ENCODE measurements at places on chromosomes 5 and 9. TPM values are rescaled to one million over a fixed set of nuclear protein-coding genes. Genes with fewer than 3 reads are reported as not detected.

Gene GFI1B
- not detected for total RNA-seq

Gene FBP1
- not detected for total RNA-seq

Gene NEUROG1
- total RNA-seq, result not detected

Gene CCL19
- not detected for total RNA-seq

Gene NIPAL4
- total RNA-seq, result 0.87 TPM

Gene NR5A1
- total RNA-seq, result not detected

Gene INSL6
- not detected for total RNA-seq

Gene VLDLR
- 97.7 TPM for total RNA-seq

Gene ADAMTS12
- total RNA-seq, result 32.9 TPM

Gene LIX1
- total RNA-seq, result 0.20 TPM

Gene OR1J2
- total RNA-seq, result not detected

Gene SHB
- total RNA-seq, result 23.8 TPM

GRCh38 chr9:123026425-123026824 is 7.0 kb upstream of the GPR21 start:
- DNase-seq, result no peak

DNA sequence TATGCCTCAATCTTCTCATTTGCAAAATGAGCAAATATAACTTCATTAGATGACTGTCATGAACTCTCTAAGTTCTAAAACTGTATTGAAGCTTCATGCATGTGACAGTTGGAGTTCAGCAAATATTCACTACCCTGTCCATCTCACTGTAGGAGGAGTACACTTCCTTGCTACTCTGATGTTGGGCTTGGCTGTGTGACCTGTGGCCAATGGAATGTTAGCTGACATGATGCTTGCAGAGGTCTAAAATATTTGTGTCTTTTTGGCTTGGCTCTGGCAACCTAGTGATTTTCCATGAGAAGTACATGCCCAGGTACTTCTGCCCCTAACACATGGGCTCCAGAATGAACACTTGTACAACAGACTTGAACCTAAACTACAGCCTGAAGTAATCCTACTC is 203.1 kb upstream of the ANKH start:
- DNase-seq, result no peak

GRCh38 chr9:135294836-135295235 is 184.7 kb upstream of the PPP1R26 start:
- no peak for DNase-seq

GRCh38 chr9:130142641-130143040 is 29.6 kb upstream of the NCS1 start:
- no peak for DNase-seq

- DNase-seq, result no peak
These were observed 108.5 kb downstream of the ARHGAP26 start for GRCh38 chr5:142878638-142879037.

DNA sequence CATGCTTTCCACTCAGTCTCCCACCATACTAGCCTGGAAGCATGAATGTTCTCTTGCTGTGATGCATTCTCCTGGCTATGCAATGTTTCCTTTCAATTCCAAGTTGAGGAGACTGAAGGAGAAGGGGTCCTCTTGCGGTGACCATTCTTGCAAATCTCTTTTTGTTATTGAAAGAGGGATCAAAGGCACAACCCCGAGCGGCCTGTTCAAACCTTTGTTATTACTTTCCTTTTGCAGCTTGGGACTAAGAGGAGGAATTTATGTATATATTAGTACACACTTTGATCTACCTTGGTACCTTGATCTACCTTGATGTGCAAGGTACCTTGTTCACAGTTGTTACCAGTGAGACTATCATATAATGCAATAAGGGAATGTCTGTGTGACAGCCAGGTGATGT is 147.3 kb downstream of the KCTD16 start:
- DNase-seq, result no peak

DNA sequence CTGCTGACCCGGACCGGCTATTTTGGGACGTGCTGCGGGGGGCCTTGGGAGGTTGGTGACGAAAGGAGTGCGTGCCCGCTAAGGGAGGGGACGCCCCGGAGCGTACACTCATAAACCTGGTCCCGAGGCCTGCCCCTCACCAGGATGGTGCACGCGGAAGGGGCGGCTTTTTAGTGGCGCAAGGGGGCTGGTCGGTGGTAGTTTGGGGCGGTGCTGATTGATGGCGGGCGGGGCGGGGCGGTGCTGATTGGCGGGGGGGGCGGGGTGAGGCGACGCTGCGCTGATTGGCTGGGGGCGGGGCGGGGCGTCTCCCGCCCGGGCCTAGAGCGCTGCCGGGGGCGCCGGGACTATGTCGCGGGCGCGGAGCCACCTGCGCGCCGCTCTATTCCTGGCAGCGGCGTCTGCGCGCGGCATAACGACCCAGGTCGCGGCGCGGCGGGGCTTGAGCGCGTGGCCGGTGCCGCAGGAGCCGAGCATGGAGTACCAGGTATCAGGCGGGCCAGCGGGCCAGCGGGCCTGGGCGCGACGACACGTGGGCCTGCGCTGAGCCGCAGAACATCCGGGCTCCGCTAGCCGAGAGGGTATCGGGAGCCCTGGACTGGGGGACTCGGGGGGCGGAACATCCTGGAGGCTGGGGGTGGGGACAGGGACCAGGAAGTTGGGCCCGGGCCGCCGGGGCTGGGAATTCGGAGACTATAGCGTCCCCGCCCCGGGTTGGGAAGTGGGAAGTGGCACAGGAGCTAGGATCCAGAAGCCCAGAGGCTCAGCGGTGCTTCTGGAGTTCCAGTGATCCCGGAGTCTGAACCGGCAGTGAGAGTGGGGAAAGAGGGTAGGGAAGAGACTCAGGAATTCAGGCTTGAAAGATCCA is at the start of gene FPGS:
Gene FPGS (plus strand): TSS at position 307 of the 868 bp plus-strand sequence. CDS start 43 bp downstream, at position 350.
- peak; percentile 96 for DNase-seq

DNA sequence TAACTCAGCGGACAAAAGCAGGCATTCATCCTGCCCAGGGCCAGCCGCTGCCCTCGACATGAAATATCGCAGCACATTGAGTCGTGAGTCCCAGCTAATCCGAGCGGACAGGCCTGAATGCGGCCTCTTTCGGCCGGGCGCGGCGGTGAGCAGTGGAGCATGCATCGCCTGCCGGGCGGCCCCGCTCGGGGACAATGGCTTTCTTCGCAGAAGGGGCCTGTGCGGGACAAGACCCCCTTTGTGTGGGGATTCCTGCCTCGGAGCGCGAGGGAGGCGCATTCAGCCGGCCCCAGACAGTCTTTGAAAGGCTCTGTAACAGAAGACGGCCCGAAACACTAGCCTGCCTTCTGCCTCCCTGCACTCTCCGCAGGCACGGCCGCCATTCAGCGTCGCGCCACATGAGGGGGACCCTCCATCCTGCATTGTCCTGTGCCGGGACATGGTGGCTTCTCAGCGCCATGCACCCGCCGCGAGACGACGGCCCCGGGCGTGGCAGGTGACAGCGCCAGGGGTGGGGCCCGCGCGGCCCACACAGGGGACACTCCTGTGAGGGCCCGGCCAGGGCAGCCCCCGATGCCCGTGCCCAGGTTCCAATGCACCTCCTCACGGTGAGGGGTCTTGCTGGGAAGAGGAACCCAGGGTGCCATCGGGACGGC is 52.0 kb downstream of the EXD3 start:
- DNase-seq, result no peak

- no peak for DNase-seq
These were observed 134.6 kb upstream of the CPEB4 start for GRCh38 chr5:173753307-173754168.

DNA sequence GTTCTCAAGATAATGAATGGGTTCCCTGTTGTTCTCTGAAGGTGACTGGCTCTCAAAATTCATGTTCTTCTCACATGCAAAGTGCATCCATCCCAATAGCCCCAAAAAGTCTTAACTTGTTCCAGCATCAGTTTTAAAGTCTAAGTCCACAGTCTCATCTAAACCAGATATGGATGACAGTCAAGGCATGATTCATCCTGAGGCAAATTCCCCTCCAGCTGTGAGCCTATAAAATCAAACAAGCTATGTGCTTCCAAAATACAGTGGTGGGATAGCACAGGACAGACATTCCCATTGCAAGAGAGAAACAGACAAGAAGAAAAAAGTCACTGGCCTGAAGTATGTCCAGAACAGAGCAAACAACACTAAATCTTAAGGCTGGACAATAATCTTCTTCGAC is 25.4 kb downstream of the FBXO10 start:
- DNase-seq, result no peak

DNA sequence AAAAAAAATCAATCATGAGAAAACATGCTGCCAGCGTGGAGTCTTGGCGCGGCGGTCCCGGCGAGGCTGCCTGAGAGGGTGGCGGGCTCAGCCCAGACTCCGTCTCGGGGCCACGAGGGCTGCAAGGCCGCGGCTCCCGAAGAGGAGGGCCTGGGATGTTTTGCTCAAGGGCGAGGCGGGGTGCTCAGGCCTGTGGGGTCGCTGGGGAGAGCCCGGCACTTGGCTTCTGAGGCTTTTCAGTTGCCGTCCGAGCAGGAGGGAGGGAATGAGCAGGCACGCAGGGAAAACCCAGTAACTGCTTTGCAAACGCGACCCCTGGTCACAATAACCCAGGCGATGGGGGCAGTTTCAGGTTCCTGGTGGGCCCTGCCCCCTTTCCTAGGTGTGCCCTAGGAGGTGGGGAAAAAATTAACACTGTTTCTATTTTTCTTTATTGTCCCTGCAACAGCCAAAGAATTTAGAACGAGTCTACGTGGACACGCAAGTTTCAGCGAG is 3.2 kb upstream of the IRX2 start:
- DNase-seq, result no peak

DNA sequence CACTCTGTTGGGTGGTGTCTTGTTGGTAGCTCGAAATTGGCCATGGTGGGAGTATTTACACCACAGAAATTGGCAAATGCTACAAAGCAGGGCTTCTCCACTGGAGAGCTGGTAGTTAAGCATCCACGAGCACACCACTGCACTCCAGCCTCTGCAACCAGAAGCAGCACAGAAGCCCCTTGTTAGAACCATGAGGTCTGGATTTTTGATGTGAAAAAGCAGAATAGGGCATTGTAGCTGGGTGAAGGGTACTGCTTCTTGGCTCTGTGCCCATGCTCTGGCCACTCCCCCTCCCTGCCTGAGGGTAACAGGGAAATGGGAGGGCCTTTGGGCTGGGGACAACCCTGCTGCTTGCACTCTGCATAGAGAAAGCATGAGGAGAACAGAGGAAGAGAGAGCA is 81.2 kb upstream of the UBTD2 start:
- no peak for DNase-seq

DNA sequence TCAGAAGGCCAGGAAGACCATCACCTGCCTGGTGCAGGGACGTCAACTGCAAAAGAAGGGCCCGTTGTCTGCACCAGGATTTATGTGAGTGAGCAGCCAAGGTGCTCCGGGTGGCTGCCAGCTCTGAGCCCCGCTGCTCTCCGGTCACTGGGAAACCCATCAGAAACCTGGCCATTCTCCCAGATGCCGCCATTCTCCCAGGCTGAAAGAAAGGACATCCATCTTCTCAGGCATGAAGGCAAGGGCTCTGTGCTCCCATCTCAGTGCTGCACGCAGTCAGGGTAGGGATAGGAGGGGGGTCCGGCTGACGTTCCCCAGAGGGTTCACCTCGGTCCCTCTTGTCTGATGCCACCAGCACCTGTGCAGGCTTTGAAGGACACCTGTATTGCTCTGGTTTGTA is 158.4 kb downstream of the ERCC6L2 start:
- DNase-seq, result no peak

- no peak for DNase-seq
These were observed 9.2 kb downstream of the UCK1 start for GRCh38 chr9:131521822-131522221.

GRCh38 chr9:2727374-2727773 is 10.1 kb downstream of the KCNV2 start:
- no peak for DNase-seq

DNA sequence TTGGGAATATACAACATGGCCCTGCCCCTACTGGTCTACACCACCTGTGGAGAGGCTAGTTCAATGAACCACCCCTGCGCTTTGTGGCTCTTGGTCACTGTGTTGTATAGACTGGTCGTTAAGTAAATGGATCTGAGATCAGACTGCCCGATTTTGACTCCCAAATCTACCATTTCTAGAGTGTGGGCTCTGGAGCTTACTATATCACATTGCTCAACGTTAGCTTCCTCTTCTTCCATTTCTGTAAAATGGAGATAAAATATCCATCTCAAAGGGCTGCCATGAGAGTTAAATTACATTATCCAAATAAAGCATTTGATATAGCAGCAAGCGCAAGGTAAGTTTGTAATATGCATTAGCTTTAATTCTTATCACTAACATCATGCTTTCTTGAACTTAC is 52.7 kb upstream of the IFNK start:
- DNase-seq, result no peak

DNA sequence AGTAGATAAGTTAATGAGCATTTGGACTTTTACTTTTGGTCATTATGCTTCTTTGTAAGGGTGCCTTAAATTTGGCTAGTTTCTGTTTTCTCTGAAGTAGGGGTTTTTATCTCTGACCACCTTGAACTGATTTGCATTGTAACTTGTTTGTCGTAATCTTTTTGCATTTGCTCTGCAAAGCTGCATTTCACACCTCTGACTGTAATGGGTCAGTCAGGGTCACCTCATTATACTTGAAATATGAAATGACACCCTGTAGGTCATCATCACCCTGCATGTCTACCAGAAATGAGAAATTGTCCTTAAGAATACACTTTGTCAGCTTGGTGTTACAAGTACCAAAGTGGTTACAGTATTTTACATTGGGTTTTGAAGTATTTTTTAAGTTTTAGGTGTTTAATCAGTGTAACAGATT is 74.0 kb downstream of the KCNN2 start:
- DNase-seq, result no peak

DNA sequence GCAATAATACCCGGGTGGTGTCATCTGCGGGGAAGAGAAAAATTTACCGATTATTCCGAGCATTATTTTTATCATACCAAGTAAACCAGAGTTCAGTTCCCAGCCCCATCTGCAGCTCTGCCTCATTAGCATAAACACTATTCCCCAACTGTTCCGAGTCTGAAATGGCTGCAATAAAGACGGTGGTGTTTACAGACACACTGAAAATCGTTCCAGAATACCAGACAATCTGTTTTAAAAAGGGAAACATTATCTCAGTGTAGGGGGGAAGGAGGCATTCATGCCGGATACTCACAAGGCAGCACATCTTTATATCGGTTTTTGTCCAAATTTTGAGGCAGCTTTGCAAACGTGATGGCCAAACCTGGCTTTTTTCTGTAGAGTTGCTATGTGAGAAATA is 70.3 kb upstream of the EPB41L4B start:
- no peak for DNase-seq

- no peak for DNase-seq
These were observed 16.3 kb downstream of the PRXL2C start for GRCh38 chr9:96638606-96639364.

DNA sequence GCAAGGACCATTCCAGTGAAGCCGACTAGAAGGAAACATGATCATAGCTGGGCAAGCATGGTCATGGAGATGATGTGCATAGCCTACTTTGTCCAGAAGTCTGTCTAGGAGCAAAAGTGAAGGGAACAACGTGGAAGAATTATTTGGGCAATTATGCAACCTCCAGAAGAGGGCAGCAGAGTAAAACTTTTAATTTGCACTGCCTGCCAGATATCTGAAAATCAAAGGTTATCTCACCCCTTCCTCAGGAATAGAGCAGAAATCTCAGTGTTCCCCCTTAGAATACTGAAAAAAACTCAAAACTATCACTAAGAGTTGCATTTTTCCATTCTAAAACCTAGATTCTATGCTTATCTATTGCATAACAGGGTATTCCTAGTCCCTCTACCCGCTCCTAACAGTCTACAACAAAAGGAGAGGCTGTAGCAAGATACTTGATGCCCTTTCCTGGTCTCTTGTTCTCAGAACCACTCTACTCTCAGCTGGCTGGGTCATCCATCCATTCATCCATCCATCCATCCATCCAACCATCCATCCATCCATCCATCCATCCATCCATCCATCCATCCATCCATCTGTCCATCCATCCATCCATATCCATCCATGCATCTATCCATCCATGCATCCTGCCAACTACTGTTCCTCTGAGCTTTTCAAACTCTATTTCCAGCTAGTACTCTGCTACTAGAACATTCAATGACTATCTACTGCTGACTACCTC is 8.4 kb upstream of the SETD9 start:
- DNase-seq, result no peak
